ENCODE measurements at places on chromosomes 6 and 20.

DNA sequence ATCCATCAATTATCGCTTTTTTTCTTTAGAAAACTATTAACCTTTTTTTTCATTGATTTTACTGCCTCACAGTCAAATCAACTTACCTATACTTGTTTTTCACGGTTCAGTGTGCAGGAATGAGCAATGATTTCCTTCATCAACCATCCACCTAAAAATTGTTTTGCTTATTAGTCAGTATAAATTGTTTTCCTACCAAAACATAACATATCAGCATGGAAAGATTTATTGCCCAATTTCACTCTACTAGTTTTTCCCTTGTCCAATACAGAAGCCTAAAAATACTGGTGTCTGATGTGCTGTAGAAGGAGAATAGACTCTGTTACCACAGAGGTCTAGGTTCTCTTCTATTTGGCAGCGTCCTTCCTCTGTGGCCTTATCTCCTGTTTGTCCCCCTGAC lies 558.2 kb upstream of the CITED2 start:
- DNase-seq = no peak

- DNase-seq = no peak
Measured at GRCh38 chr6:108163644-108164542, 1.9 kb upstream of the NR2E1 start.

- DNase-seq = no peak
Measured at GRCh38 chr6:35360349-35361138, 18.2 kb downstream of the PPARD start.

DNA sequence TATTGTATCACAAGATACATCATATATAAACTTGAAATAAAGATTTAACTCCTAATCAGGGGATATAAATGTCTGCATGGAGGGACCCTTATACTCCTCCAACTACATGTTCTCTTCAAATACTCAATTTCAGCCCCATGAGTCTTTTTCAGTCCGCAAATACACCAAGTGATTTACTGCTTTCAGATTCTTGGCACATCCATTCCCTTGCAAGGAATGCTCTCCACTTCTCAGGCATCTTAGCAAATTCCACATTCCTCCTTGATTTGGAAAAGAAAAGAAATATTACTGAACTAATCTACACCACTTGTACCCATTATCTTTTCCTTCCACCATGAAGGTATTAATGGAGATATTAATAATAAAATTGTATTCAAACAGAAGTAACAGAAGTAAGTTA lies 999.4 kb upstream of the GJE1 start:
- no peak for DNase-seq

DNA sequence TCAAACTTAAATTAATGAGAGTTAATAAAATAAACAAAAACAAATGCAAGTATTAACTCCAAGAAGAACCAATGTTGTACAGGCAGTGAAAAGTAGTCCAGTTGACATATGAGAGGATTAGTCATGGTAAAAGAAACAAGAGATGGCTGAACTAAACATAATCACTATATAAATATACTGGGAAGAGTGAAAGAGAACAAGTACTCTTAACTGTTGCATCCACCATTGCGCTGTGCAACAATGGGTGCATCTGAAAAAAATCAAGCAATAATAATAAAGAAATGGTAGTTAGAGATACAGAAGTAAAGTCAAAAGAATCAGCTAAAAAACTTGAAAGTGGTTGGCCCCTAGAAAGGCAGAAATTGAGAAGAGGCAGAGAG lies 16.6 kb downstream of the HLA-F start:
- DNase-seq = no peak

- no peak for DNase-seq
Measured at GRCh38 chr6:119454714-119455113, 105.2 kb upstream of the MAN1A1 start.

DNA sequence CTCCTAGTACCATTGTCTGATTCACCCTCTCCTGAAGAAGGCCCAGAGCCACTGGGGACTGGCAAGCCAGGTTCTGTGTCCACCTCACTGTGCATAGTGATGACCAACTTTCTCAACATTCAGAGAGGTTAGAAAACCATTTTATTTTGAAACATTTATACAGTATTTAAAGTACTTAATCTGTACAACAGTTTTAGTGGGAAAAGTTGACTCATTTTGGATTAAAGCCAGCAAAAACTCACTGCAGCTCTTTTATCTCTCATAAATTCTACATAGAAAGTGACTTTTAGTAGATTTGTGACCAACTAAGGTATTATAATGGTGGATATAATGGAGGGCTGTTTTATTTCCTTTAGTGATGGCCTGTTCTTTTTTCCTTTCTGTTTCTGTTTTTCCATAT lies 9.7 kb downstream of the TULP4 start:
- DNase-seq = no peak

DNA sequence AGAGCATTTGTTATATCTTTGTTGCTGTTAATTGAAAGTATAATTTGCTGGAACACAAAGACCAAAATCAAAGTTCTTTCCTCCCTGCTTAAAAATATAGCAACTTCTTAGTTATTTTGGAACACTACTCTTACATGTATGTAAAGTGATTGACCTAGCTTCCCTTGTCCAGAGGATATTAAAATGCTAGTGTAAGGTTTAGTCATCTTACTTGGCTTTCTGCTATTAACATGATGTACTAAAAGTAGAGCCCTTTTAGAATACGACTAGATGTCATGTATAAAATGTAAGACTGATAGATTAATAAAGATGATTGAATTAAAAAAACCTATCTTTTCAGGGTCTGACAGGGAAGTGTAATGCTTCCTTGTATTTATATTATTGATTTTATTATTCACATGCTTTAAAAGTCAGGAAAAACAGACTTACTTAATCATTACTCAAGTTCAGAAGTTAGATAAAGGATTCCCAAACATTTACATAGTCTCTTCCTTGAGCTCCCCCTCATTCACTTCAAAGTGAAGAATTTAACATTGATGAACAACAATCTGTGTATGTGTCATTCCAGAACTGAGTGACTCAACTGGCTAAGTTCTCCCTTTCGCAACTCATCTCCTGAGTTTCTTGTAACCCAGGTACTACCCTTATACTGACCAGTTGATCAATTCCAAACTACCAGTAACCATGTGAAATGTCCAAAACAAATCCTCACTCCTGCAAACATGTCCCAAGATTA lies 50.9 kb downstream of the BTBD9 start:
- no peak for DNase-seq

GRCh38 chr20:47735412-47736400 lies 49.6 kb downstream of the SULF2 start:
- DNase-seq = no peak

GRCh38 chr6:36848658-36849441 lies 9.6 kb upstream of the CPNE5 start:
- peak; percentile 45 for DNase-seq

GRCh38 chr6:129607581-129608186 lies 102.3 kb downstream of the ARHGAP18 start:
- DNase-seq = no peak

- peak; percentile 52 for DNase-seq
Measured at GRCh38 chr6:3887150-3887700, 38.1 kb downstream of the FAM50B start.

- no peak for DNase-seq
Measured at GRCh38 chr6:15132167-15132566, 113.7 kb upstream of the JARID2 start.

GRCh38 chr20:63655249-63655648 lies 2.0 kb upstream of the STMN3 start:
- no peak for DNase-seq

All from HT-29 (cell line).